ENCODE measurements at places on chromosomes 5 and 9. TPM values are rescaled to one million over a fixed set of nuclear protein-coding genes. Genes with fewer than 3 reads are reported as not detected.

Gene PITX1
- not detected for total RNA-seq

Gene FCN2
- total RNA-seq = not detected

Gene FOXD4L6
- not detected for total RNA-seq

Gene CARD9
- 3.8 TPM for total RNA-seq

Gene RGS7BP
- not detected for total RNA-seq

Gene MIER3
- 24.3 TPM for total RNA-seq

Gene TMEM174
- not detected for total RNA-seq

Gene SLC25A2
- total RNA-seq = 0.25 TPM

Gene IL33
- not detected for total RNA-seq

Gene CCDC69
- total RNA-seq = 63.5 TPM

Gene PCDHB6
- not detected for total RNA-seq

Gene IGFBPL1
- not detected for total RNA-seq

Gene FLT4
- 0.95 TPM for total RNA-seq

Gene SIT1
- 205 TPM for total RNA-seq

Gene ACOT12
- not detected for total RNA-seq

Gene CACNA1B
- total RNA-seq = not detected
